Suppressor macrophage (primary cell): ENCODE measurements at places on chromosomes 1 and 21.
A peak's percentile ranks its signal among the peaks of the same experiment; 100 is the strongest.

GRCh38 chr1:27650171-27650538 lies 15.2 kb upstream of the FGR start:
- DNase-seq = no peak

- DNase-seq = no peak
Observed at GRCh38 chr1:85976516-85977205, 179.9 kb downstream of the COL24A1 start.

DNA sequence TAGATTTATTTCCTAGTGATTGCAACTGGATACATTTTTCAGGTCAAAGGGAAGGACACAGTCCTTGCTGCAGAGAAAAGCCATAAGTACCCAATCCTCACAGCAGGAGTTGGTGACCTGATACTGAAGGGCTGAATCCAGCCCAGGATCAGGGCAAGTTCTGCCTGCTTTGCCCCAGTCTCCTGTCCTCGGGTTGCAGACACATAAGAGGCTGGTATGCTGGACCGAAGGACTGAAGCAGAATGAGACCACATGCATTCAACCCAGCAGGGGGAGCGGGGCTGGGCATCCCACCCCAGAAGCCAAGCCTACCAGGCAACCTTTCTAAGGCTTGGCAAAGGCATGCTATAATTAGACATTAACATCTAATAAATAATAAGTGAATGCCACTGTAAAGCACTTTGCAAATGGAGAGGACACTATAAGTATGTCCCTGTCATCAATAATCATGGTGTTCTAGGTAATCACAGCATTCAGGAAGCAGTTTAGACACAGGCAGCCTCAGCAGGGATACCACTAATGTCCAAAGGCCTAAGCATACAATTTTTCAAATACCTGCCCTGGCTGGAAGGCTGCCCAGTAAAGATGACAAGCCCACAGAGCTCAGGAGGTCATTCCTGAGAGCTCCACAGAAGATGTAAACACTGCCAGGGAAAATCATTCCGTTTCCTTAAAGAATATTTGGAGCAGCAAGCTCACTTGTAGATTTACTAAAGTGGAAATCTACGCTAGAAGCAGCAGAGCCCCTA lies 47.6 kb downstream of the KRTAP19-8 start:
- DNase-seq = no peak

DNA sequence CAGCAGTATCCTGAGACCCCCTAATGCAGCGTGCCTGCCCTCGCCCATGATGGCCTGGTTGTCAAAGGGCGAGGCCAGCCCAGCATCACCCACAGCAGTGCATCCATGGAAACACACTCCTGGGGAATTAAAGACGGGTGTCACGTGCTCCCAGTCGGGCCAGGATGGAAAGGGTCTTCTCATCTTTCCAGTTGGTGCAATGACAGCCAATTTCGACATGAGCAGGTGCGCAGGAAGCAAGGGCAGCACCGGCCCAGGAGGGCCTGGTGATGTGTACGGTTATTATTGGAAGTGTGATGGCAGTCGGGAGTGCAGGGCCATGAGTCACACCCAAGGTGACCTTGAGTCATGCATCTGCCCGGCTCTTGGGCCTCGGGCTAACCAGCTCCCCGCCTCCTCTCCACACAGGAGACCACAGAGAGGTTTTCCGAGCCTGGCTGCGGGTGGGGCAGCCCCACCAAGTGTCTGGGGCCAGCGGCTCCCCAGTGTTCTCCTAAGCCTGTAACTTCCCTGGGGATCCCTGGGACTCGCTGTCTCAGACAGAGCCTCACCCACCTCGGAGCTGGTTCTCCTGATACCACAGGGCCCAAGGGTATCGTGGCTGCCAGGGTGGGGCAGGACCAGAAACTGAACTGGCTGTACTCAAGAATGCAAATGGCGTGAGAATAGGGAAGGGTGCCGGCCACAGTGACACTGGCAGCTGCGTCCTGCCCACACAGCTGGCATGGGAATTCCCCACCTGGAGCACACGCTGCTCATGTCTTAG lies 119.8 kb downstream of the SIK1 start:
- DNase-seq = peak; percentile 53

DNA sequence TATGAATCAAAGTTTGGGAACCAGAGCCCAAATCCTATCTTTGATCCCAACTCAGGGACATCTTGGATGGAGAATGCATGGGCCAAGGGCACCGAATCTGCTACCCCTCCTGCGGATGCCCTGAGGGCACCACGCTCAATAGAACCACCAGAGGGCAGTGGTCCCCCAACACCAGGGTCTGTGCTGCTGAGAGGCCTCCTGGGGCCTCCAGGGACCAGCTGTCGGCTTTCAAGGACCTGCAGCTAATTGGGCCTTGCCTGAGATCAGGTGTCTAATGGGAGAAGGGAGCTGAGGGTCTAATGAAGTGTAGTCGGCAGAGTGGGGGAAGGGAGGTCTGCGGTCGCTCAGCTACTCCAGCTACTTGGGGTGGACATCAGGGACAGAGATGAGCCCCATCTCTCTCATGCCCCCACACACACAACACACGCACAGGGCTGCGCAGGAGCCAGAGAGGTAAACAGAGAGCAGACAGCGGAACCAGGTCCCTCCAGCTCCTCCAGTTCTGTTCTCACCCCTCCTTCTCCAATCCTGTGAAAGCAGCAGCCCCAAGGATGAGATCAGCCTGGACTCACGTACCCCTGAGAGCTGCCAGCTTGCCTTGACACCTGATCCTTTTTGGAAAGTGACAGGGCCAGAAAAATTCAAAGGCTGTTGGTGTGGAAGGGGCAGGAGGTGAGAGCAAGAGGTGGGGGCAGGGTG lies 34.9 kb upstream of the PPP1R15B start:
- peak; percentile 89 for DNase-seq

- DNase-seq = no peak
Observed at GRCh38 chr1:190179817-190180216, 297.8 kb downstream of the BRINP3 start.

DNA sequence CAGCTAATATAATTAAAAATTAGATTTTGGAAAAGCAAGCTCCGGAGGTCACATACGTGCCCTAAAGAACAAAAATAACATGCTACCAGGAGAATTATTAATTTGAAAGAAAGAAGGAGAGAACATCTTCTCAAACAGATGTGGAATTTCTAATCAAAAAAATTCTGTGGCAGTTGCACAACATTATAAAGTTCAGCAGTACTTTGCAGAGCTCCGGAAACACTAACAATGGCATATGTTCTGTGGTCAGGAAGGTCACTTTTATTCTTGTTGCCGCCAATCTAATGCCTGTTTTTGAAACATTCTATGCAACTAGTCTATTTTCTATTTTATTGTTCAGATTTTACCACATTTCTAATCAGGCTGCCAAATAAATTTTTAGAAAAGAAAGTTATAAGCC lies 186.8 kb downstream of the SMYD3 start:
- DNase-seq = peak; percentile 9

- DNase-seq = no peak
Observed at GRCh38 chr1:8321612-8322011, 3.7 kb downstream of the SLC45A1 start.
